ENCODE measurements at places on chromosomes 3 and 15. TPM values are rescaled to one million over a fixed set of nuclear protein-coding genes. Genes with fewer than 3 reads are reported as not detected.

DNA sequence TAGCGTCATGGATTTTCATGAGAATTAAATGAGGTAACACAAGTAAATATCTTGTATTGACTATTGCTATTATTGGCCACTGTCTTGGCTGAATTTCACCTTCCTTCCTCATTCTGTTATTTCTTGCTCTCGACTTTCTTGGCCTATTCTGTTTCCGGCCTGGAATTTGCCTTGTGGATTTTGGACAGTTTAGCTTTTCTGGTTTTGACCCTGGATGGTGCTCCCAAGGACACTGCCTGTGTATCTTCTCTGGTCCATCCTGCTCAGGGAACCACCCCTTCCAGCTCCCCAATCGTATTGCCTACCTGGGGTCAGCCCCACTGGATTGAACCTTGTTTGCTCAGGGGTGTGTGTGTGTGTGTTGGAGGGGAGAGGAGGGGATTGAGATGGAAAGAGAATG is 376.2 kb upstream of the C2CD4B start:
- DNase-seq, result no peak

Gene RARRES1
- 33.0 TPM for polyA plus RNA-seq

GRCh38 chr3:71247221-71247957 is 336.1 kb downstream of the FOXP1 start:
- DNase-seq, result no peak

Gene BFSP2
- polyA plus RNA-seq, result 0.14 TPM

Gene NLGN1
- polyA plus RNA-seq, result 2.9 TPM

DNA sequence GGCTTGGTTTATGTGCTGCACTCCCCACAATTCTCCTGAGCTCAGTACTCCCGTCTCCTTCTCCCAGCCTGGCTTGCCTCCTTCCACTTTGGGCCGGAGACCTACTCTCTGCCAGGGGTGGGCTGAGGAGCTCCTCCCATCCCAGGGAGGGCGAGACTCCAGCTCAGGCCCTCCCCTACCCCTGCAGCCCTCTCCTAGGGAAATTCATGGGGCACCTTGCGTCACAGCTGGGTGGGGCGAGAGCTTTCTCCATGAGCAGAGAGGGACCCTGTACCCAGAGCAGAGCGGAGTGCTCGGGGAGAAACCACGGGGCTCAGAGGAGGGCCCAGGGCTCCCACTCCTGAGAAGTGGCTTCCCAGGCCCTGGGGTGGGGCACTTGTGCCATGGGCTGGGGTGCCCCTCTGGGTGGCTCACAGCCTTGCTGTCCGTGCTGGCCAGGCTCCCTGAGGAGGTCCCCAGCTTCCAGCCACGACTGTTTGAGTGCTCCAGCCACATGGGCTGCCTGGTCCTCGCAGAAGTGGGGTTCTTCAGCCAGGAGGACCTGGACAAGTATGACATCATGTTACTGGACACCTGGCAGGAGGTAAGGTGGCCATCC is 13.3 kb downstream of the VILL start:
- no peak for DNase-seq

DNA sequence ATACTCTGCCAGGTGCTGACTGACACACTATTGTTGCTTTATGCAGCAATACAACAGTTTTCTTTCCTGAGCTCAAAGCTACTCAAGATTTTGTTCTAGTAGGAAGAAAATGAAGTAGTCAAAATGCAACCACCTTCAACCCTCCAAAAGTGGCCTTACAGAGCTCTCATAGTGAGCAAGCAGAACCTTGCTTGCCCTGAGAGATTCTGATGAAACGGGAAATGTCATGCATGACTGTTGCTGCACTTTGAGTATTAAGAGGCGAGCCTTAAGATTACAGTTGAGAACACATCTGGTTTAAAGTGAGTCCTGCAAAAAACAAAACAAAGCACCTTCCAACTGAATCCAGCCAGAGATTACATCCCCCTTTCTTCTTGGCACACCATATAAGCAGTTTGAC is 29.7 kb downstream of the MINDY4B start:
- DNase-seq, result no peak

DNA sequence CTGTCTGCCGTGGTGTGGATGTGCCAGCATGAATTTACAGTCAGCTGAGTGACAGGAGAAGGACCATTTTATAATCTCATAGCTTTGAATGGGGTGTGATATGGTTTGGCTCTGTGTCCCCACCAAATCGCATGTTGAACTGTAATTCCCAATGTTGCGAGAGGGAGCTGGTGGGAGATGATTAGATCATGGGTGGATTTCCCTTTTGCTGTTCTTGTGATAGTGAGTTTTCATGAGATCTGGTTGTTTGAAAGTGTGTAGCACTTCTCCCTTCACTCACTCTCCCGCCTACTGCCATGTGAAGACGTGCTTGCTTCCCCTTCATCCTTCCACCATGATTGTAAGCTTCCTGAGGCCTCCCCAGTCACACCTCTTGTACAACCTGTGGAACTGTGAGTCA is 111.9 kb upstream of the CHD2 start:
- no peak for DNase-seq

DNA sequence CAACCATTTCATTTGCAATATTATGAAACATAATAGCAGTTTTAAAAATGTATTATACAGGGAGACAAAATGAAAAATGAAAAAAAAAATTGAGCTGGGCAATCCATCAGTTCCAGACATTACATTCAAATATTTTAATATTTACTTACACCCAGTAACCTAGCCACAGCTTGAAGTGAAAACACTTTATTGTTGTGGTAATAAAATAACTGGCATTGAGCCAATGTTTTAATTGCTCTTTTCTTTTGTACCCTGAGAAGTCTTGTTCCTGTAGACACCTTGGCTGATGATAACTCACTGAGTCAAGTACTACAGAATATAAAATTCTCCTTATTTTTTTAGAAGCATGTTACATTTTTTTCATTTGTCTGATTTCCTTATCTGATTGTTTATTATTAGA is 180.6 kb downstream of the ROBO1 start:
- no peak for DNase-seq

Gene GP9
- polyA plus RNA-seq, result 0.81 TPM

DNA sequence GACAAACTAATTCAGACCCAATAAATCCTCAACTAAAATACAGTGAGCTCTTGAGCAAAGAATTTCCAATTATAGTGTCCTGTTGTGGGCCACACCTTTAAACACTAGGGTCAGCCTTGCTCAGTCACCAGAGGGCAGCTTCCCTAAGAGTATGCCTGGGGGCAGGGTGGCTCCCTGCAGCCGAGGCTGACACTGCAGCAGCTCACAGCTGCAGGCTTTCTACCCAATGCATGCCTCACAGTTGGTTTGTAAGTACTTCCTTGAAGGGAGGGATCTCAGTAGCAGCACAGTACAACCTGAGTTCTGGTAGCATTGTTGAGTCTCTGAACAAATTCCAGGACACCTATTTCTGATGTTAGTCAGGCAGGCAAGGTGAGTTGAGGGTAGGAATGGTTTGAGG is 335.6 kb downstream of the TUSC7 start:
- no peak for DNase-seq

- no peak for DNase-seq
These were observed 27.8 kb downstream of the PLEKHO2 start for GRCh38 chr15:64869501-64869900.

Gene RBP2
- polyA plus RNA-seq, result 0.52 TPM

GRCh38 chr15:99124641-99125040 is 19.8 kb downstream of the SYNM start:
- no peak for DNase-seq

DNA sequence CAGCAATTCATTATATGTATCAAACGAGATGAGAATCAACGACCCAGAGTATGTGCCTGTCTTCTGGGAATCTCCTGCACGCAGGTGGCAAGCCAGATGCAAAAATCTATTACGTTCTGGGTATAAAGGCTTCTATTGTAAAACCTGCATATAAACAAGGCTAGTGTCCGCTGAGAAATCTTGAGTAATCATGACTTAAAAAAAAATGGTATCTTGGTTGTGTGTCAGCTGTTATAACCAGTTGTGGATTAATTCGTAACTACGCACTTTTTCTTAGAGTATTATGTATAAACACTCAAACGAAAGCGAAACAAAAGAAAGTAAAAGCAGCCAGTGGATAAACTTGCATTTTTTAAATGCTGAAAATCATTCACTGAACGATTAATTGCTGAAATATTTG is 509.1 kb downstream of the RSL24D1 start:
- DNase-seq, result no peak
